ENCODE measurements at places on chromosomes 5 and 9.
A peak's percentile ranks its signal among the peaks of the same experiment; 100 is the strongest.

- DNase-seq: no peak
These were observed 290.6 kb downstream of the MARCHF11 start for GRCh38 chr5:15889001-15889400.

GRCh38 chr5:52784737-52785136 is 3.0 kb upstream of the ITGA1 start:
- DNase-seq: no peak

GRCh38 chr9:89122949-89123348 is 55.7 kb downstream of the SHC3 start:
- peak; percentile 47 for DNase-seq

DNA sequence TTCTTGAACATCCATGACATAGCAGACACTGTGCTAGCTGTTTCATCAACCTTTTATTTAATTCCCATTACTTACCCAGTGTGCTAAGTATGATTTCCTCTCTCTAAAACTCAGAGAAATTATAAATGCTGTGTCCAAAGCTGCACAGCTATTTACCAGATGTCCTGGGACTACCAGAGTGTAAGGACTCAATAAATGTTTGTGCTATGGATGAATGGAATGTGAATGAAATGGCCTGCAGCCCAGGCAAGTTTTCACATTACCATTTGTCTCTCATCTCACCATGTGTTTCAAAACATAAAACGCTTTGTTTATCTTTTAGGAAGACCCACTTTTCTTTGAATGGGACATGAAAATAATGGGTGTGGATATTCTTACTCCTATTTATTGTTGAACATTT is 96.2 kb downstream of the ARHGEF28 start:
- DNase-seq: peak; percentile 33

GRCh38 chr5:155897761-155898160 is 429.2 kb upstream of the SGCD start:
- DNase-seq: no peak

DNA sequence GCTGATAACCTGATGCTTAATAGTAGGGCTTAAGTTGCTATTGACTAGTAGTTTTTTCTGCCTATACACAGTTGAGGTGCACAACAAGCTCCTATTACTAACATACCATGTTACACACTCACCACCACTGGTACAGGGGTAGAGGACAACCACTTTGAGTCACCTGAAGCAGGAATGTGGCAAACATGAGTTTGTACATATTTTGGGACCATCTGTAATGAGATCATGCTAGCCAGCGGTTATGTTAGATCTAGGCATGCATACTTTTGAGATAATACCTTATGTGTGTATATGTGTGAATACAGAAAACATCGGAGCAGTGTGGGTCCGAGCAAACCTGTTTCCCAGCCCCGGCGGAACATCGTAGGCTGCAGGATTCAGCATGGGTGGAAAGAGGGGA is 72.8 kb upstream of the NXNL2 start:
- DNase-seq: no peak
